ENCODE measurements at places on chromosomes 6 and 20.

GRCh38 chr6:90459225-90459758, 127.6 kb downstream of the MAP3K7 start:
- DNase-seq = no peak

DNA sequence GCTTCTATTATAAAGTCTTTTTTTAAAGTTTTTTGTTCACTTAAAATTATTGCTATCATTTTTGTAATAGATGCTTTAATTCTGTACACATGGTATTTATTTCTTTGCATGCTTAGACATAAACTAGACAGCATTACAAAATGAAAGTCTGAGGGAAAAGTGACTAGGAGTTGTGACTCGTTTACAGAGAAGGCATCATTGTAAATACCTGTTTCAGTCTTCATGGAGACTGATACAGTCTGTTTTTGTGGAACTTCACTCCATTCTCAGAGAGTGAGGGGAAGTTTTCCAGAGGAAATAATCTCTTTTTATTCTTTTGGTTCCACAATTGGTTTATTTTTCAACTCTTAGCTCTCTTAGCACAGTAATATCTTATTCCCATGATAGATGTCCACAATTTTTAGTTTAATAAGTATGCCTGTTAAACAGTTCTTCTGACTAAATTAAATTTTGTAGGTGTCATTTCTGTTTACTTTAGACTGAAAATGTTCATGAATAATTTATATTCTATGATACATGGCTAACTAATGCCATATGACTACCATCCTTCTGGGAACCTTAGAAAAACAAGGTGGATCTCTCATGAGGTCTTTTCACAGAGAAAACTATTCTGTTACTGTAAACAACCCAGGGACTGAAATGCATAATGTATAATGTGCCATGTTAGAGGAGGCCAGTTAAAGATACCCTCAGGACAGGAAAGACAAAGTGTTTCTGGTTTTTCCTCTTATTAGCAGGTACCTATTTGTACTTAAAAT, 69.2 kb downstream of the MYO6 start:
- no peak for DNase-seq

DNA sequence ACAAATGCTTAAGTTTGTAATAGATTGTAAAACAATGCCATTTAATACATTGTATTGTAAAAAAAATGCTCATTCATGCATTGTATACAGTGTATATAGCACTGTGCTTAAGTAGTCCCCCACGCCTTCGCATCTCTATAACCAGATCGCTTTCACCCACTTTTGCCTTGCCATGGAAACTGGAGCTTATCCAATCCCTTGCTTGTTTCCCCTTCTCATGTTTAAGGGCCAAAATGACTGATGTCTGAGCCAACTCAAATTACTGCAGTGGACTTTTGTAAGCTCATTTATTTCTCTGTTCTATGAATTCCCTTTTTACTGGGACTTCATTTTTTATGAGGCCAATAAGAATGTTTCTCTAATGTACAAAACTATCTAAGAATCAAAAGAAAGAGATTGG, 730.9 kb upstream of the GJE1 start:
- no peak for DNase-seq

GRCh38 chr20:7853493-7853892, 86.8 kb downstream of the HAO1 start:
- no peak for DNase-seq

DNA sequence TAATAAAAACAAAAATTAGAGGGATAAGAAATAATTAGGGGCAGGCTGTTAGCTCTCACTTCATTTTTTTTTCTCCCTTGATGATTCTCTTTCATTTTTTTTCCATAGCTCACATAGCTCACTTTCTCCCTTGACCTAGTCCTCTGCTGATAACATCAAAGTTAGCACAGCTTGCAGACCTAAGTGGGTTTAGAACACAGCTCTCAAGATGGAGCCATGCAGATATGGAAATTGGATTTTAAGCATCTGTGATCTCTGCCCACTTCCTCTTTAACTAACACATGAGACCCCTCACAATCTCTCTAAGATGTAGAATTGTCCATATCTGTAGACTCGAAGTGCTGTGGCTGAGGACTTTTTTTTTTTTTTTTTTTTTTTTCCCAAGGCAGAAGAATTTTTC, 257.1 kb downstream of the SOX4 start:
- DNase-seq = no peak

- no peak for DNase-seq
These were observed 49.0 kb downstream of the SOBP start for GRCh38 chr6:107538856-107539387.

DNA sequence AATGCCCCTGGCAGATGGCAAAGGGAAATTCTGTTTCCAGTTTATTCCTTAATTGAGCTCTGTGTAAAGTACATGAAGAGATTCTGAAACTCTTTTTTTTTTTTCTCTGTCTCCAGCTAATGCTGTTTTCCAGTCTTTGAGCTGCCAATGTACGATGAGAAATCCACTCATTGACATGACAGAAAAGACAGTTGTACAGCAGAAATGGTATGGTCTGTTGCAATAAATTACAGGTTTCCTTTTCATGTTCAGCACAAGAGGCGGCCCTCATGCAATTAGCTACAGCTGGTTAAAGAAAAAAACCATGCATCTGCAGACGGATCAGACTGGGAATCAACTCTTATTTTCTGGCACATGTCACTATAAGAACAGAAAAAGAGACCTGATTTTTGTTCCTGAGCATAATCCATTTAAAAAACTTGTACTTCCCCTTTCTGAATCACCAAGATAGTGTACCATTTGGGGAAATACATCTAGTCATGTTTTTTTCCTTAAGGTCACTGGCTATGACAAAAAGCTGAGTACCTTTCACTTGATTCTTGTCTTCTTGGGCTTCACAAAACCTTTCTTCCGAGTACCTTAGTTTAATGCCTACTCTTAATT, 289.8 kb upstream of the PREP start:
- no peak for DNase-seq

DNA sequence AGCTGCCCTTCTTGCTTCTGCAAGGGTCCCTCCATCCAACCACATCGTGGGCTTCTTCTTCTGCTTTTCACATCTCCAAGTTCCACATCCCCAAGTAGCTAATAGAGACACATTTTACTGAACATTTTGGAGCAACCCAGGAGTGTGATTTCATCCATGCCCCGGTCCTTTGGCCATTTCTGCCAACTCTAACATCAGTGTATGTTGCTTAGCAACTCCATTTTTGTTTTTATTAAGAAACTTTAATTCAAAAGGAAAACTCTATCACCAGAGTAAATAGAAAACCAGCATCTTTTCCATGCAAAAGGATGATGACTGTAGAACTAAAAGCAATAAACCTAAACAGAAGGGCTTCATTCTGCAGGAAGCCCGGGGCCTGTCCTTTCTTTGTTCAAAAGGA, 32.7 kb upstream of the SULF2 start:
- no peak for DNase-seq

- no peak for DNase-seq
These were observed 567.8 kb upstream of the ID4 start for GRCh38 chr6:19269341-19269898.

- DNase-seq = no peak
These were observed 22.7 kb downstream of the SYNDIG1 start for GRCh38 chr20:24492031-24492607.

GRCh38 chr20:57663681-57664451, 43.6 kb upstream of the ZBP1 start:
- no peak for DNase-seq

DNA sequence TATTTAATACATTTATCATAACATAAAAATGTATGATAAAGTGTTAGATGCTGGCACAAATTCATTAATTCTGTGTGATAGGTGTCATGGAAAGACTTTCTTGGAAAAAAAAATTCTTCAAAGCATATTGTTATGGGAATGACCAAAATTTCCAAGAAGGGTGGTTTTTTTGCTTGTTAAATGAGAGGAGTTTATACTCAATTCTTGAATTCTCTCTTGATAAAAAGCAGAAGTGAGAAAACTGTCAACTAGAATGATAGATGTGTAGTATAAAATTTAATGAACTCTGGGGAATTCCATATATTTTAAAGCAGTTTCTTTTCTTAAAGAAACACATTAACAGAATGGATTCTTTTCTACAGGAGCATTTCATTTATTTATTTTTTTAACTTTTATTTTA, 62.0 kb upstream of the SNAP91 start:
- no peak for DNase-seq

GRCh38 chr20:63064745-63065711, 58.3 kb upstream of the BHLHE23 start:
- no peak for DNase-seq

DNA sequence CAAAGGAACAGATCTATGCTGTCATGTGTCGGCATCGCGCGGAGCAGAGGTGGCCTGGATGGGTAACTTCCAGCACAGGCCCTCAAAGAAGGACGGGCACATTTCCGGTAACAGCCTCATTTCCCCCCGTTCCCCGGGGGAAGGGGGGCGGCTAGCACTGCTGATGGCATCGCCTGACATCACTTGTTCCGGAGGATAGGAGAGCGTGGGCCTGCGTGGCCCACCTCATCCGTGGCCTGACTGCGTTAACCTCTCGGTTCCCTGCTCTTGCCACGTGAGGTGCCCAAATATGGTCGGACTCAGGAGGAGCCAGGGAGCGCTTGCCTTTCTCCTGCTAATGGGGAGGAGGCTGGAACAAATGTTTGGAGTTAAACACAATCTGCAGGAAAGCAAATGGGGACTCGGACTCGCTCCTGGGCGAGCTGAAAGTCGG, at the start of gene AKAP12:
TSS of gene AKAP12 (plus strand) at position 365 of the 433 bp plus-strand sequence. CDS start 596 bp downstream, outside the sequence.
- DNase-seq = no peak

Data from CD4-positive, alpha-beta T cell treated with Interleukin-12 subunit alpha and Interleukin-12 subunit beta, for 1 hour (primary cell).